ENCODE measurements at places on chromosomes 12 and 14.

GRCh38 chr12:122943196-122943595, 23.1 kb downstream of the ABCB9 start:
- no peak for DNase-seq

DNA sequence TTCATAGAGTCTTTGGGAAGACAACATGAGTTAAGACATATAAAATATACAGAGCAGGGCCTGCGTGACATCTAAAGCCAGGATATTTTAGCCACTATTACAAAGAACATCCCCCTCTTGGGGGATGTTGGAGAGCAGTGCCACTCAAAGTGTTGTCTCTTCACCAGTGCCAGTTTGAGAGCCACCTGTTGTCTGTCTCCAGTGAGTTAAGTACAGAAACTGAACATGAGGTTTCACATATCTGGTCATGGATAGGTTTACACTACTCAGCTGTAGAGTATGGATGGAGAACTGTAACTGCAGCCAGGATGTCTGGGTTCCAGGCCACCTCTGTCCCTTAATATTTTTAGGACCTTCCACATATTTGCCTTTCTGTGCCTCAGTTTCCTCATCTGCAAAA, 39.1 kb downstream of the RNFT2 start:
- DNase-seq, result no peak

DNA sequence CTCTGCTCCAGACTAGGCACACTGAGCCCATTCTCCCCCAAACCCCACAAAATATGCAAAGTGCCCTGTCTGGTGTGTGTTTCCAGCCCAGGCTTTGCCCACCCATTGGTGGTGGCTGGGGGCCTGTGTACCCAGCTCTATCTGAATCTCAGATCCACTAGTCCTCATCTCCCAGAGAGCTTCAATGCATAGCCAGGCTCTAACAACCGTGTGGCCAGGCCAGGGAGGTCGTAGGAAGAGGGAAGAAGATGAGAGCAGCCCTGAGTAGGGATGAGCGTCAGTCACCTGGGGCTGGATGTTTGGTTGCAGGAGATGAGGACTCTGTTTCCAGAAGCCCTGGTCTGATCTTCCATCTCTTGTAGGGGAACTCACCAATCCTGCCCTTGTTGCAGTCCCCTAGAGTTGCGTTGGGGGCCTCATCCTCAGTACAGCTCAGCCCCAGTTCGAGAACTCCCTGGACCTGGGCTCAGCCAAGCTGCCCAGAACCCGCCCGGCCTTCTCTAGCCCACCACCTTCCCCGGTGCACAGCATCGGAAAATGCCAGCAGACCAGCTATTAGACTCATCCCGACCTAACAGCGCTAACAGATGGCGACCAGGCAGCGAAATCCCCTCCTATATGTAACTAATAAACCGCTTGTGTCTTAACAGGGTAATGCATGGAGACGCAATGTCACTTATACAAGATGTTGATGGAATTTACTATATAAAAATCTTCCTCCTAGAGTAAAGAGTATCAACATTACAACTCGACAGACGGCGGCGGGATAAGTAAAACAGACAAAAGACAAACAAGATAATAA, 3.2 kb upstream of the LHX5 start:
- no peak for DNase-seq

GRCh38 chr14:23572836-23573235, 5.2 kb upstream of the AP1G2 start:
- DNase-seq, result no peak

DNA sequence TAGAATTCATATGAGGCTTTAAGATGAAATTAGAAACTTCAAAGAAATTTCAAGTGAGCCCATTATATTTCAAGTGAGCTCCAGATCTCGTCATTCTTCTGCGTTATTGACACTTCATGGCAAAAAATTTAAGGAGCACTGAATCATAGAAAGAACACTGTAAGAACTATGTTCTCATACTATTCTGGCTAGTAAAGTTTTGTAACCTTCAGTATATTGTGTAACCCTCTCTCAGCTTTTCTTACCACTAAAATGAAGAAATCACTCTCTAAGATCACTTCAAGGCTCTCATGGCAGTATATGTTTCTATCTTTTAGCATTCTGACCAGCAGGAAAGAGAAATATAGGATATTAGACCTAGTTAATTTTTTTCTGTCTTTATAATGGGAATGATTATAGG, 6.3 kb downstream of the GPHN start:
- DNase-seq, result peak; percentile 73

GRCh38 chr12:7989827-7990491, 42.6 kb upstream of the FOXJ2 start:
- no peak for DNase-seq

- DNase-seq, result peak; percentile 79
Observed at GRCh38 chr14:35365130-35366055, 39.2 kb downstream of the NFKBIA start.

GRCh38 chr12:53824001-53824712, 72.4 kb upstream of the CISTR start:
- no peak for DNase-seq

DNA sequence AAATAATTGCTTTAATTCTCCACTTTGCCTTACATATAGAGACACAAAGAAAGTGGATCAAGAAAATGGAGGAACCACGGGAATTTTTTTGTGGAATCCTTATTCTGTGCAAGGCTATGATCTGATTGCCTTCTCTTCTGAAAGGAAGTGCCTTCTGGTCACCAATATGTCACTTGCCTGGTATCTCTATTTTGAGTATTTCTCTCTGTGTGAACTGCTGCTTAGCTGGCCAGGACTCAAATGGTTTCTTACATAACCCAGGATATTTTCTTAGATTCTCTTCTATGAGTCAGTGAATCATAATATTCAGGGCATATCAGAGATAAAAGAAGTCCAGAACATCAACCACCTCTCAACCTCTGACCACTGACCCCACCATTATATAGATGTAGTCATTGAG, 156.1 kb downstream of the DIO2 start:
- DNase-seq, result peak; percentile 13

DNA sequence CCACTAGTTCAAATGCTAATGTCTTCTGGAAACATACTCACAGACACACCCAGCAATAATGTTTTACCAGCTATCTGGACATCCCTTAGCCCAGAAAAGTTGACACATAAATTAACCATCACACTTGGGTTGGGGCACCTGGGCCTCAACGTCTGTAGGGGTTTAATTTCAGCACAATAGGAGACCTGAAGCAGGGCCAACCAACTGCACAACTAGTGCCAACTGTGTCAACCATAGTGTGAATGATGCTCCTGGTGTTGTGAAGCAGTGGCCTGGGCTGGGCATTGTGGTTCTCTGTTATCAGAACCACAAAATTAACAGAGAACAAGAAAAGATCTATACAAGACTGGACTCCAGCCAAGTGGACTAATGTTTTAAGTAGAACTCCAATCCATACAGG, 106.7 kb upstream of the PPM1H start:
- no peak for DNase-seq

DNA sequence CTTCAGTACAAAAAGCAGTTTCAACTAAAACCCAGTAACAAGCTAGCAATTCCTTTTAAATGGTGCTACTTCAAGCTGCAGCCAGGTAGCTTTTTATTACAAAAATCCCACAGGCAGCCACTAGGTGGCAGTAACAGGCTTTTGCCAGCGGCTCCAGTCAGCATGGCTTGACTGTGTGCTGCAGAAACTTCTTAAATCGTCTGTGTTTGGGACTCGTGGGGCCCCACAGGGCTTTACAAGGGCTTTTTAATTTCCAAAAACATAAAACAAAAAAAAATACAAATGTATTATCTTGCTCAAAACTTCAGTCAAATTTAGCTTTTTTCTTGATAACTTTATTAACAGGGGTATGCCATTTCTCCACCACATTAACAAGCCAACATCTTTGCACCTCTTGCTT, 3.6 kb upstream of the CLEC4E start:
- peak; percentile 84 for DNase-seq

DNA sequence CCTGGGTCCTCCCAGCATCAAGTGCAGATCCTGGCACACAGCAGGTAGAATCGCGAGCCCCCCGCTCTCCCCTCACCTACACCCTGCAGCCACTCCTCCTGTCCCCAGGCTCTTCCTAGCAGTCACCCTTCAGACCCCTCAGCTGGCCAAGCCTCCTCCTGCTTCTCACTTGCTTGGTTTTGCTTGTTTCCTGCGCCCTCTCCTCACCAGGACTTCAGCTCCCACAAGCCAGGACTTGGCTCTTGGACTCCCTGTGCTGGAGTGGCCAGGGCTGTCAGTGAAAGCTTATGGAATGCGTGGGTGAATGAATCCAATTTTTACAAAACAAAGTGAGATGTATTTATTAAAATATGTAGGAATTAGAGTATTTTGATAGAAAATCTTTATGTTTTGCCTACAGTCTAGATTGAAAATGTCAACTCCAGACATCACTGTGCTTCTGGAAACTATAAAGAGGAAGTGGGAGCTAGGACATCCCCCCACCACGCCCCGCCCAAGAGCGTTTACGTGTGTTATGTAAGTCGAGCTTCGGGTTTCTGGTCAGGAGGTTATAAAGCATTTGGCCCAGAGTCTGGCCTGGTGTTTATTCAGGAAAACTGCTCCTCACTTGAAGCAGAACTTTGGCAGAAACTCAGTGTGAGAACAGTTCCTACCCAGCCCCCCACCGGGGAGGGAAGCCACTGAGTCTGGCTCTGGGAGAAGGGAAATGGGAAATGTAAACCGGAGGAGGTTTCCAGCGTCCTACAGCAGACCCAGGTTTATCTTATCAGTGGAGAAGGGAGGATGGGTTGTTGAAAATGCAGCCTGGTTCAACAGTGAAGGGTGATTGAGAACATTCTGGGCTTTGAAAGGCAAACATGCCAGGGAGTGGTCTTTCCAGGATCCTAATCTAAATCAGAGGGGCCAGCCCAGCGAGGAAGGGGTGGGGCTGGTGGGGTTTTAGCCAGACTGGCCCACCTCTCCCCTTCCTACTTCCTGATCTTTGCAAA, 8.8 kb downstream of the ALDH2 start:
- DNase-seq, result peak; percentile 67

DNA sequence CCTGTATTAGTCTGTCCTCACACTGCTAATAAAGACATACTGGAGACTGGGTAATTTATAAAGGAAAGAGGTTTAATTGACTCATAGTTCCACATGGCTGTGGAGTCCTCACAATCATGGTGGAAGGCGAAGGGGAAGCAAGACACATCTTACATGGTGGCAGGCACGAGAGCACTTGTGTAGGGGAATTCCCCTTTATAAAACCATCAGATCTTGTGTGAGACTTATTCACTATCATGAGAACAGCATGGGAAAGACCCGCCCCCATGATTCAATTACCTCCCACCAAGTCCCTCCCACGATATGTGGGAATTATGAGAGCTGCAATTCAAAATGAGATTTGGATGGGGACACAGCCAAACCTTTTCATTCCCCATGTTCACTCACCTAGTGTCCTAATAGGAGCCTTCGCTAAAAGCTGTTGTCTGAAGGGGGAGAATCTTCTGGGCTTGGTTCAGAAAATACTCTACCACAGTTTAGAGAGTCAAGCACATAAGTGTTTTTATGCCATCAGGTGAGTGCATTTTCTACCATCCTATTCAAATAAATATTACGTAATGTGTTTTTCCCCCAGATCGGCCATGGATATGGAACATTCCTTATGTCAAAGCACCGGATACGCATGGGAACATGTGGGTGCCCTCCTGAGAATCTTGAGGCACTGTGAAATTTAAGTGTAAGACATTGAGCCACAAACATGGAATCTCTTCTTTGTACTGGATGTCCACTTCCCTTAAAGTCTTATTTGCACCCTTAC, 19.1 kb upstream of the KCNK13 start:
- DNase-seq, result no peak

- peak; percentile 70 for DNase-seq
Observed at GRCh38 chr12:51270067-51270950, at the start of gene SMAGP. Gene SMAGP (minus strand): TSS chr12:51270415. CDS start chr12:51269278, 1,137 bp downstream.

- no peak for DNase-seq
Observed at GRCh38 chr14:68583548-68584280, 209.2 kb downstream of the ZFP36L1 start.

GRCh38 chr12:31245822-31246469, 80.0 kb downstream of the SINHCAF start:
- no peak for DNase-seq

DNA sequence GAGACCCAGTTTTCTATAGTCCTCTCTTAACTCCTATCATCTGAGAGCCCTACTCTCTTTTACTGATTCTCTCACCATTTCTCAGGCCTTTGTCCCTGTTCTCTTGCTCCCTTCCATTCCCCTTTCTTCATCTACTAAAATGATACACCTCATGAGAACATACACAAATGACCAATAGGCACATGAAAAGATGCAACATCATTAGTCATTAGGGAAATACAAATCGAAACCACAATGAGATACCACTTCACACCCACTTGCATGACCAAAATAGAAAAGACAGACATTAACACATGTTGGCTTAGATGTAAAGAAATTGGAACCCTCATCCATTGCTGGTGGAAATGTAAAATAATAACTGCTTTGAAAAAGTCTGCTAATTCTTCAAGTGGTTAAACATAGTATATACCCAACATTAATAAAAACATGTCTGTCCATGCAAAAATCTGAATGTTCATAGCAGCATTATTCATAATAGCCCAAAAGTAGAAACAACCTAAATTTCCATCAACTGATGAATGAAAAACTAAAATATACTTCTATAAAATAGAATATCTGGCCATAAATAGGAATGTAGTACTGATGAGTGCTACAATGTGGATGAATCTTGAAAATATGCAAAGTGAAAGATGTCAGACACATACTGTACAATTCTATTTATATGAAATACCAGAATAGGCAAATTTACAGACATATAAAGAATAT, 66.0 kb downstream of the DENND5B start:
- DNase-seq, result no peak

DNA sequence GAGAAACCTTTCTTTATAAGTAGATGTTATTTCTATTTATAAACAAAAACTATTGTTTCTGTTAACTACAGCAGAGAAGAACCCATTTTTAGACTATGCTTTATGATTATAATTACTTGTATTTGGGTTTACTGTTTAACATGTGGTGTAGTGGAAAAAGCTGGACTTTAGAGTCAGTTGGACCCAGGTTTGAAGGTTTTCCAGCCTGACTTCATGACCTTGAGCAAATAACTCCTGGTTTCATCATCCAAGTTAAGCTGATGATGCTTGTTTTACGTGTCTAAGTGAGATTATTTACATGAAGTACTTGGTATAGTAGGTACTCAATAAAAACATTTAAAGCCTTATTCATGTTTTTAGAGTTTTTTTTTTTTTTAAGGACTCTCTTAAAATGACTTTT, 221.8 kb upstream of the ARHGAP5 start:
- DNase-seq, result no peak

- peak; percentile 66 for DNase-seq
Observed at GRCh38 chr12:51320695-51321320, 3.2 kb downstream of the BIN2 start.

All from adipocyte (in vitro differentiated cells).